ENCODE measurements at places on chromosomes 1 and 21.

DNA sequence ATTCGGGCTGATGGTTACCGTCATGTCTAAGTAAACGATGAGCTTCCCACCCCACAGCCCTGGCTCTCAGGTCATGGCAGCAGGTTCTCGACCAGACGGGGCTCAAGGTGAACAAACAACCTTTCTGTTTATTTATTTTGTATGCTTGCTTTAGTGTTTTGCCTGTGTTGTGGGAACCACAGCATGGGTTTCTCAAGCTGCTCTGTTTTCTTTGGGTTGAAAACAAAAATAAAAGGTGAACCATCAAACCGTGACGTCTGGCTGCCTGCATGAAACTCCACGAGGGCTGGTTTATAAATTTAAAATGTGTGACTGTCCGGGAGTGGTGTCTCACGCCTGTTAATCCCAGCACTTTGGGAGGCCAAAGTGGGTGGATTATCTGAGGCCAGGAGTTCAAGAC lies 28.0 kb downstream of the TMEM51 start:
- no peak for DNase-seq

DNA sequence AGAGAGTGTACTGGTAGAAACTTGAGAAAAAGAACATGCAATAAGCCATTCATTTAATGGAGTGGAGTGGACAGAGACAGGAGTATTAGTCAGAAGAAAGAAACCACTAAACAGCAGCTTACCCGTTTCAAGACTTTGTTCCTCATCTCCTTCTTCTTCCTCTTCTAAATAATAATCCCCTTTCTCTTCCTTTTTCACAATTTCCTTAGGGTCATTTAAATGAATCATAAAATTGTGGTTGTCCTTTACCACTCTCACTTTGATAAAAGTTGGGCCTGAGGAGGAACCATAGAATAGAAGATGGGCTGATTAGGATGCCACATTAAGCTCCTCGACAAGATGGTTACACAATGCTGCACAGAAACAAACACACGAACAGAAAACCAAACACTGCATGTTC lies 109.6 kb downstream of the WDR3 start:
- DNase-seq = no peak

GRCh38 chr1:198909973-198910372 lies 271.1 kb downstream of the PTPRC start:
- no peak for DNase-seq

DNA sequence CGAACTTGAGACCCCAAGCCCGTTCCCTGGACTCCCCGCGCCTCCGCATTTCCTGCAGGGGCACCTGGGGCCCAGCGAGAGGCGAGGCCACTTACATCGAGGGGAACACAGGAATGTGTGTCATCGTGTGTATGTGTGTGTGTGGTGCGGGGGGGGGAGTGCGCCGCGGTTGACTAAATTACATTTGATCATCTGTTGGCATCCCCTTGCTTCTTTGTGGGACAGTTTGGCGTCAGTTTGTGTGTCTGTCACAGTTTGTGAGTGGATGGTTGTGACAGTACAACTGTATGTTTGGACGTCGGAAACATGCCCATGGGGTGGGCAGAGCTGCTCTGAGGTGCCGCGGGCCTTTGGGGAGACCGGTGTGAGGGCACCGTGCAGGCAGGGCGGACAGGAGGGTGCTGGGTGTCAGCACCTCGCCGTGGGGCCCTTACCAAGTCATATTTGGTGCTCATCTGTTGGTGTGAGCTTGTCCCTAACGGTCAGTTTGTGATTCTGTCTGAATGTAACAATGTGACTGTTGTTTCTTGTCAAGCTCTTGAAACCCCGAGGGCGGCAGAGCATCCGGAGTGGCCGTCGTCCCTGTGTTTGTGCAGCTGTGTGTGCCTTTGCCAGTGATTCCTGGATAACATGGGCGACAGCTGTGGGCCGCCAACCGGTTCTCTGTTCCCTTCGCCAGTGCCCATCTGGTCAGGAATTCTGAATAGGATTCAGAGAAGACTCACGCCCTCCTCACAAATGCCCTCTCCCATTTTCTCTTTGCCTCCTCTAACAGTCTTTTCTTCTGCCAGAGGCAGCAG lies 899 bp downstream of the OPRD1 start:
- no peak for DNase-seq

DNA sequence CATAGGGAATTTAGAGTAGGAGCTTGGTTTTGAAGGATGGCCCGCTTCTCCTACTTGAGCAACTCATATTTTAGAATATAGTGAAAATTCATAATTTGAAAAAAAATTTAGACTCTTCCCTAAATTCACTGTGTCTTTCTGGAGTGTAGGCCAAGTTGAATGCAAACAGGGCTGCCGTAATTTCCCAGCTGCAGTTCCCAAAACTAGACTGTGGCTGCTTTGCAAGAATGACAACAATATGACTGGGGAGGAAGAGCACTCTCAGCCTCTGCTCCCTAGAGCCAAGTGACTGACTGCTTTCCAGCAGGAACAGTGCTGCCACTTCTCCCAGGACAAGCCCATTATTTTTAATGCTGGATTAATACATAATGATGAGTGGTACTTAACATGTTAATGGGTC lies 209.0 kb downstream of the RHOU start:
- DNase-seq = no peak

DNA sequence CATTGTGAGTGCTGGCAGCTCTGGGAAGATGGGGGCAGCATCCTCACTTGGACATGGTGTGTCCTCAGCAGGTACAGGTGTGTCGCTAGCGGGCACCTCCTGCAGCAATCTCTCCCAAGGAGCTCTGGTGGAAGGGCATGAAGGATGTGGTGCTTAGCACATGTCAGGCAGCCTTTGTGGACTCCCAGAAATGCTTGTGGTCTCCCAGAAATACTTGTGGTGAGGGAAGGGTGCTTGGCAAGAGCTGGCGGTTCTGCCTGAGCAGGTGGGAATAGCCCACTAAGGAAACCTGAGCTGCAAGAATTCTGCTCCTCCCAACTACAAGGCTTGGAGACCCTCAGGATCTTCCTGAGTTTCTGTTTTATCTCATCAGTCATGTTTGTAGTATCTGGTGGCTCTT lies 371.6 kb downstream of the PRDM2 start:
- DNase-seq = no peak

DNA sequence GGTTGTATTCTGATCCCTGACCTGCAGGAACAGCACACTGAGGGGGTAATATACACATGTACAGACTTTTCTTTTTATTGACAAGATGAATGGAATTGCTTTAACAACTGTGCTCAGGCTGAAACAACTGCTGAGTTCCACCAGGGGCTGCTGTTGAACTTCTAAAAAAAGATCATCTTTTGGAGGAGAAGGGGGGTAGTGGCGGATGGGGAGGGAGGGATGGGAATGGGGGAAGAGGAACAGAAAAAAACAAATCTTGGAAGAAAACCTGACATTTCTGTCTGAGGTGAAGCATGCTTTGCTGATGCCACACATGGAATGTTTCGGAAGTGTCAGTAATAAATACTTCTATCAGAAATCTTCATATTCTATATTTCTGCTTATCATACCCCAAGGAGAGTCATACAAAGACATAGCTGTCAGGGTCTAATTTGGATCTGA lies 75.0 kb downstream of the RWDD3 start:
- DNase-seq = no peak

DNA sequence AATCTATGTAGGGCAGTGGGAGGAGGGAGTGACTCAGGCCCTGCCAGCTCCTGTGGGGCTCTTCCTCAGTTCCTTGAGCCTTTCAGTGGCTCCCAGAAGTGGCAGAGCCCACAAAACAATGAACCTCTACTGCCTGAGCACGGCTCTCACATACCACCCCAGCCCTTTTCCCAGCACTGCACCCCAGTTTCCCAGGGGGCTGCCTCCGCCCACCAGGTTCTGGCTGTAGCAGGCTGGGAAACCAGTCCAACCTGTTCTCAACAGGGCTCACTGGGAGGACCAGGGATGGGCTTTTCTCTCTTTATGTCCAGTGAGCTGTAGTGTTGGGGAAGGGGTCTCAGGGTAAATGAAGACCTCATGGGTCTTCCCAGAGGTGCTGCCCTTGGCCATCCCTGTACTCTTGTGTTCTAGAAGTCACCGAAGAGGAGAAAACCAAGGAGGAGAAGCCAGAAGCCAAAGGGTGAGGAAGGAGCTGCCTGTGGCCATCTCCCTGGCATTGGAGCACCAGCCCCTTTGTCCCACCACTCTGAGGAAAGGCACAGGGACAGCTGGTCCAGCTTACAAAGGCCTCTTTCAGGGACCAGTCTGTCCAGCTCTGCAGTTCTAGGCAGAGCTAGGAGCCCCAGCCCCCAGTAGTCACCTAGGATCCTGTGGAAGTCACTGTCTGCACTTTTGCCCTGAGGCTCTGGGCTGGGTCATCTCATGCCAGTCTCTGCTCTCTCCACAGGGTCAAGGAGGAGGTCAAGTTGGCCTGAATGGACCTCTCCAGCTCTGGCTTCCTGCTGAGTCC lies 3.5 kb downstream of the MARCKSL1 start:
- no peak for DNase-seq

DNA sequence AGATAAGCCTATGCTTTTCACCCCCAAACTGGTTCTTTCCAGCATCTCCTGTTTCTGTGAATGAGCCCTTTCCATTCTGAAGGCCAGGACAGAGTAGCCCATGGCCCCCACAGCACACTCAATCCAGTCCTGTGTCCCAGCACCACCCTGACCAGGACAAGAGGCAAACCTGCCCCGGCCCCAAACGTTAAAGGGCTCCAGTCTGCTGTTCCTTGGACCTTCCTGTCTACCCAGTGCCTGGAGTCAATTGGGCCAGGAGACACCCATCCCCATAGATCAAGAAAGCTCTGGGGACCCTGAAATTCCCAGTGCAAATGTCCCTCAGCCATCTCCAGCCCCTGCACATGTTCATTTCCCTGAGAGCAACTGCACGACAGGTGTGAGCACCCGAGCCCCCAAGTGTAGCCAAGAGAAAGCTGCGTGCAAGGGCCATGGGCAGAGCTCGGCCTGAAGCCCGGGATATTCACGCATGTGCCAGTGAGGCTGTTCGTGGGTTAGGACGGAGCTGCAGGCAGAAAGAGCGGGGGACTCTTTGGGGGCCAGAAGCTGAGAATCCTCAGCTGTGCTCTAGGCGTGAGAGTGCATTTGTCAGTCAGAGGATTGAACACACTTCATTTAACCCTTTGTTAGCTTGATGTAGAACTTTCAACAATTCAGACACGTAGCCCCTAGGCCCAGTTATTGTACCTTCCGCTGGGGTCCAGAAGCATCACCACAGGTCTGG lies 4.2 kb upstream of the RIPK4 start:
- DNase-seq = no peak

- no peak for DNase-seq
Measured at GRCh38 chr1:163240705-163241104, 38.0 kb upstream of the RGS5 start.
